ENCODE measurements at places on chromosomes 2 and 18. TPM values are rescaled to one million over a fixed set of nuclear protein-coding genes. Genes with fewer than 3 reads are reported as not detected.
A peak's percentile ranks its signal among the peaks of the same experiment; 100 is the strongest.

GRCh38 chr2:21427606-21428005 lies 303.8 kb downstream of the TDRD15 start:
- no peak for DNase-seq

DNA sequence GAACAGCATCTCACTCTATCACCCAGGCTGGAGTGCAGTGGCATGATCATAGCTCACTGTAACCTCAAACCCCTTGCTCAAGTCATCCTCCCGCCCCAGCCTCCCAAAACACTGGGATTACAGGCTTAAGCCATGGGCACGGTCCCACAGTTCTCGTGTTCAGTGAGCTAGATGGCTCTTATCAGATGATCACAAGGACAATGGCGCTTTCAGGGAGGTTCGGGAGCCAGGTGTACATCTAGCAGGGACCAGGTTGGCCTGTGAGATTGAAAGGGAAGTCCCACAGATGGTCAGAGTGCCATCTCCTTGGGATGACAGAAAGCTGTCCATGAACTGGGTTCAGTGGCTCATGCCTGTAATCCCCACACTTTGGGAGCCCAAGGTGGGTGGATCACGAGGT lies 14.1 kb upstream of the FHOD3 start:
- no peak for DNase-seq

DNA sequence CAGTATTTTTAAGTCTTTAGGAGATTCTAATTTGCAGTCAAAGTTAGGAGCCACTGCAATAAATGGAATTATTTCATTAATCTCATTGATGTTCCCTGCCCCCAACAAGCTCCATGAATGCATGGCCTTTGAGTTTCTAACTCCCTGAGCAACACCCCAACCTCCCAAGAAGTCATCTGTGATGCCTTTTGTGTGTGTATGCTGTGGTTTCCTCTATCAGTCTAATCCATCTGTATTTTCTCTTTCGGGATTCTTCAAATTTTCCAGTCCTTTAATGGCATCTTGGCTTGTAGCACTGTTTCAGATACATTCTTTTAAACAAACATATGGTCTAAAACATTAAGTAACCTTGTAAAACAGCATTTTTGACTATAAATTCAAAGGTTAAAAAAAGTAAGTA lies 16.8 kb downstream of the SERPINB10 start:
- no peak for DNase-seq

GRCh38 chr2:207830778-207831438 lies 61.2 kb upstream of the FZD5 start:
- peak; percentile 40 for DNase-seq

DNA sequence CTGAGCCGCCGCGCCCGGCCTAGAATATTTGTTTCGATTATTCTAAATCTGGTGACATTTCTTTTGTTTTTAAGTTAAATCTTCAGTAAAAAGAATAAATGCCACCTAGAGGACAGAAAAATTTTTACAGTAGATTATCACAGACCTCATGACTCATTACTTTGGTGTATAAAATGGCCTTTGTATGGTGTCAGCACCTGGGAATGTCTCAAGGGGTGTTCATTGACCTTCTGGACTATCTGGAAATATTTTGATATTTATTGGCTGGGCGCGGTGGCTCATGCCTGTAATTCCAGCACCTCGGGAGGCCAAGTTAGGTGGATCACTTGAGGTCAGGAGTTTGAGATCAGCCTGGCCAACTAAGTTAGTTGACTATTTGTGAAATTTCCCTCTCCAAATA lies 30.3 kb upstream of the SLC30A6 start:
- no peak for DNase-seq

GRCh38 chr2:46216213-46216612 lies 81.0 kb upstream of the EPAS1 start:
- DNase-seq = no peak

DNA sequence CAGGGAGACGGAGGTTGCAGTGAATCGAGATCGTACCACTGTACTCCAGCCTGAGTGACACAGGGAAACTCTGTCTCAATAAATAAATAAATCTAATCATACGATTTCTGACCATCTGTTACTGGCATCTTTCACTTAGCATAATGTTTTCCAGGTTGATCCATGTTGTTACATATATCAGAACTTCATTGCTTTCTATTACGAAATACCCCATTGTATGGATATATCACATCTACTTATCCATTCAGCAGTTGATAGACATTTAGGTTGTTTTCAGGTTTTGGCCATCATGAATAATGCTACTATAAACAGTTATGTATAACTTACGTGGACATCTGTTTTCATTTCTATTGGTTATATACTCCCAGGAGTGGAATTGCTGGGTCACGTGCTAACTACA lies 303.9 kb downstream of the PAX3 start:
- DNase-seq = no peak

DNA sequence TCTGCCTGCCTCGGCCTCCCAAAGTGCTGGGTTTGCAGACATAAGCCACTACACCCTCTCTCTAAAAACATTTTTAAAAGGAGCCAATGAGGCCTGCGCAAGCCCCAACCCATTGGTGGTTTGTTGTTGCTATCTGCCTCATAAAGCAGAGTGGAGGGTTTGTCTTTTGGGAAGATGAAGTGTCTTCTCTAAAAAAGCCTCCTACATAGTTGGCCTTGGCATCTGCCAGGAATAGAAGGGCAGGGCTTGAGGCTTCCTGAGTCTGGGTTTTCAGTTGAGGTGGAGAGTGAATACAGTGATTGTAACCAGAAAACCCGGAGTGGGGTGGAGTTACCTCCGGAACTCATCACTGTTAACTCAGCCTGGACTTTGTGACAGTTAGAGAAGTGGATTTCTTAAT lies 5.9 kb upstream of the STARD7 start:
- no peak for DNase-seq

- no peak for DNase-seq
These were observed 49.0 kb upstream of the BCL2L11 start for GRCh38 chr2:111071600-111072171.

DNA sequence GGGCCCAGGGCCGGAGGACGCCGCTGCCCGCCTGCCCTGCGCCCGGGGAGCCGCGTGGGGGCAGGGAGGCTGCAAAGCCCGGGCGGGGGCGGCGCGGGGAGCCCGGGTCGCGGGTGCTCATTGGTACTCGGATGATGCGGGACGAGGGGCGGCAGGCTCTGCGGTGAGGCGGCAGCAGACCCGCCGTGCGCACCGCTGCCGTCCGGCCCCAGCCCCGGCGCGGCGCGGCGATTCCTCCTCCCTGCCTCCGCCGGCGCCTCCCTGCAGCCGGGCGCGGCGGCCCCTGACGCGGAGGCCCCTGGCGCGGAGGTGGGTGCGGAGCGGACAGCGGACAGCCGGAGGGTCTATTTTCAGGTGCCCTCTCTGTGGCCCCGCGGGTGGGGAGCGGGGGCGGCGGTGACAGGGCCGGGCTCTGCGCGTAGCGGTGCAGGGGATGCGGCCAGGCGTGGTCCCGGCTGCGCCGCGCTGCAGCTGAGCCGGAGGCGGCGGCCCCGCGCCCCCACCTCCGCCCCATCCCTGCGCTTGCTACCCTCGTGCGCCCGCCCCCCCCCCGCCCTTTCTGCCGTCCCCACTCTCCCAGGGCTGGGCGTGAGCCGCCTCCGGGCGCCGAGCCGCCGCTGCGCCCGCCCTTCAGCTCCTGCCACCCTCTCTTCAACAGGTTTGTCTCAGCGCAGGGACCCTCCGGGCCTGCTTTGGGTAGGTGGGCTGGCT lies 640 bp downstream of the SPTBN1 start:
- peak; percentile 83 for DNase-seq

The KATNAL2 gene
- total RNA-seq = 1.8 TPM

The B3GNT2 gene
- total RNA-seq = 12.5 TPM

GRCh38 chr2:159617100-159617499 lies 752 bp upstream of the BAZ2B start:
- DNase-seq = no peak

DNA sequence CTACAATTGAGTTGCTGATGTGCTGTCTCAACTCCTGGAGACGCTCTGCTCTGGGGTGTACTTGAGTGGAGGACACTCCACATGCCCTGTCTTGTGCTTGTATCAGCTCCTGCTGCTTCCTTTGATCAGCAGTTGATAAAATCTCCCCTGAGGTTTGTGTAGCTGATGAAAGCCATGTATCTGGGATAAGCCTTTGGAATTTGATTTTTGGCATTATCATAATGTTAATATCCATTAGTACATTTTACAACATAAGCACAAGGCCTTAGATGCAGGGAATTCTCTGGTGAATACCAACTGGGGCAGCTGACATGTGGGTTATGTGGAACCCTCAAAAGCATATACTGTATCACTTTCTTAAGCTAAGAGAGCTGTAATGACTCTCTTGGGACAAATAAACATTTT lies 222.7 kb upstream of the ITGA4 start:
- no peak for DNase-seq

The M1AP gene
- total RNA-seq = not detected

The OTOS gene
- not detected for total RNA-seq

DNA sequence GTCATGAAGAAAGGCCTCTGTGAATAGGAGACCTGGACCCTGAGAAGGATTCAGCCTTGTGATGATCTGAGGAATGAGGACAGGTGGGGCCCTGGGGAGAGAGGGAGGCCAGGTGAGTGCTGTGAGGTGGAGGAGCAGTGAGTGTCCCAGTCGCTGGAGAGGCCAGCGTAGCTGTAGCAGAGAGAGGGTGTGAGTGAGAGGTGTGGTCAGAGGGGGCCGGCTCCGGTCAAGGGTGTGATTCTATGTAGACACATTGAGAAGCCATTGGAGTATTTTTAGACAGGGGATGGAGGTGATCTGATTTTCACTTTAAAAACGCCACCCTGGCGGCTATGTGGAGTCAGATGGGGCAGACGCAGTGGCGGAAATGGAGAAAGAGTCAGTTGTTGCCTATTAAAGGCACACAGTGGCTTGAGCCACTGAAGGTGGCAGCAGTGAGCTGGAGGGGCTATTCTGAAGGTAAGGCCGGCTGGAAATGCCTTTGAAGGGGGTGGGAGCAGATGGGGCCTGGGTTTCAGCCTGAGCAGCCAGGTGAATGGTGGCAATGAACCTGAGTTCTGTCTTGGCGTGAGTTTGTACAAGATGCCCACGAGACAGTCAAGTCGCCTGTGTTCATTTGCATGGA lies 55.6 kb downstream of the GREB1 start:
- no peak for DNase-seq

The ADCYAP1 gene
- total RNA-seq = 2.1 TPM

DNA sequence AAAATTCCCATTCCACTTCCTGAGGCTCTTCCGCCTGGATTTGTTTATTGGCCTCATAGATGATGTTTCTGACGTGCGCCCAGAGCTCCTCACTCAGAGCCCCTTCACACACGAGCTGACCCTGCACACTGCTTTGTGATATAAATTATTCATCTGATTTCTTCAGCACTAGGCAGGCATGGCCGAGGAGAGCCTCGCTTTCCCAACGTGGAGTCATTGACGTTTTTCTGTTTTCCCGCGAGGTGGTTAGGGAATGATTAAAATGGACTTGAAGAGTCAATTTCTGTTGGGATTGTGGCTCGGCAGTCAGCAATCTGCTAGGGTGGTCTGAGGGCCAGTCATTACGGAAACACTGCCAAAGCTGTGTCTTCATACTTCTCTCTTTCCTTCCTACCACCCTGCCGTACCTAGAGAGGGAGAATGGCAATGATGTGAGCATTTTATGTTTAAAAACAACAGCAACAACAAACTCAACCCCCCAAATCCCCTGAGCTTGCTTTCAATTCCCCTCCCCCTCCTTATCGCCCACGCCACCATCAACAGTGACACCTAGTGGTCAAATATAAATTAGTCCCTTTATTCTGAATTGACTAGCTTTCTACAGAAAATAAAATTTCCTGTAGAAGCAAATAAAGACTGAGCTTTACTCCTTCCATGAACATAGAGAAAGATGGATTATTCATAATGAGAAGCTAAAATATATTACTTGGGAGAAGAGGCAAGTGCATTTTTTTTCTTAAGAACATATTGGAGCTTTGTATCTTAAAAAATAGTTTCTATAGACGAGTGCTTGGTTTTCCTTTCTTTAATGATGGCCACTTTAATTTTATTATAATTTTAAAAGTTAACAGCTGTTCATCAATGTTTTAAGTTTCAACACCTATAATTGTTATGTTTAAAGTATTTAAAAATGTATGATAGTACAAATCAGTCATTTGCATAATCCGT lies 285.1 kb downstream of the MTX2 start:
- no peak for DNase-seq

DNA sequence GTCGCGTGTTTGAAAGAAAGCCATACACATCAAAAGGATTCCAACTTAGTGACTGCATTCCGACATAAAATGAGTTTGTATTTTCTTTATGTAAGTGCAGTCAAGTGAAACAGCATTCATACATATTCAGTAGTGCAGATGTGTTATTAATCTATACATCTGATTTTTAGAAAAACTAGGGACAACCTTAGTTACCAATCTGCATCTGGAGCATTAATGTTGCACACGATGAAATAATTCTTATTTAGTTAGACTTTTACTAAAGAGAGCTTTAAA lies 1.9 kb downstream of the GORASP2 start:
- DNase-seq = no peak

DNA sequence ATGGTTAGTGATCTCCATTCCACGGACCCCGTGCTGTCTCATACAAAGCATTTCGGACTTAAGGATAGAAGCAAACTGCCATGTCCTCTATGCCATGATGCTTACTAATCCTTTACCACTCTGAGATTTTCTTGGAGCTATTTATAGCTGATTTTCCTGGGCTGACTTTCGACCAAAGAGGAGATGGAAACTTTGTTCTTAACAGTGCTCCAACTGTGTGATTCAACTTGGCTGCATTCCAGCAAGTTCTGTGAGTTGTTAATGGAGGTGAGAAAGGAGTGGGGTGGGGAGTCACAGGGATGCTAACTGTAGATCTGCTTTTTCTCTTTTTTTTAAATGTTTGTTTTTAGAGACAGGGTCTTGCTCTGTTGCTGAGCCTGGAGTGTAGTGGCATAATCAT lies 45.5 kb upstream of the MSH2 start:
- no peak for DNase-seq

DNA sequence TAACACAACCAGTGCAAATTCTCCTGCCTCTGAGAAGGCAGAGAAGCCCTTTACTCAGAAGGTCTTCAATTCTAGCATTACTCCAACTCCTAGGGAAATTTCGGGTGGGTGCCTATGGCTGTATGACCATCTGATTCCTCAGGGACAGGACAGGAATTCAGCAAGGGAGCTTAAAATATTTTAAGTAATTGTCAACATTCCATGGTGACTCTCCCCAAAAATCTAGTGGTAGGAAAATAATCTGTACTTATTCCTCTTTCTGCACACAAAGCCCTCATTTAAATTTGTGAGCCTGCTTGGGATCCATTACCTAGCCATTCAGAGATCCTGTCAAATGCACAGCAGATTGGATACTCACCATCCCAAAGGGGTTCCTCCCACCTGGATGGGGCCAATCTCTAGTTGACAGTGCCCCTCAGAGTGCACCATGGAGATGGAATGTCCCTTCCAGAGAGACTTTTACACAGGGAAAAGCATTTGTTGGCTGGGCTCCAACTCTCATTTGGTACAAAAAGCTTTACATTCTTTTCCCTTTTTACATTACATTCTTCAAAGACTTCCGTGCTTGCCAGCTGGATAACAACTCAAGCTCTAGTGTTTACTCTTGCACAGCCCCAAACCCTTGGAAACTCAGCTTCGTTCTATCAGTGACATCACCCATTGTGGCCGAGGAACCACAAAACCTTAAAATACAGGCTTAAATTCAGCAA lies 3.1 kb upstream of the TMEM150A start:
- peak; percentile 2 for DNase-seq

GRCh38 chr2:137454886-137455285 lies 509.4 kb upstream of the HNMT start:
- DNase-seq = no peak

The SLC14A1 gene
- total RNA-seq = 1.4 TPM

The C1GALT1C1L gene
- total RNA-seq = 1.4 TPM

- DNase-seq = no peak
These were observed 33.8 kb downstream of the PLA2R1 start for GRCh38 chr2:160028431-160029269.

- no peak for DNase-seq
These were observed 52.3 kb downstream of the CD226 start for GRCh38 chr18:69895066-69896047.

The UGT1A5 gene
- not detected for total RNA-seq

Data from posterior vena cava (tissue), 2 donors.